Fibroblast of skin of abdomen (primary cell): ENCODE measurements at places on chromosomes 13 and 19.

DNA sequence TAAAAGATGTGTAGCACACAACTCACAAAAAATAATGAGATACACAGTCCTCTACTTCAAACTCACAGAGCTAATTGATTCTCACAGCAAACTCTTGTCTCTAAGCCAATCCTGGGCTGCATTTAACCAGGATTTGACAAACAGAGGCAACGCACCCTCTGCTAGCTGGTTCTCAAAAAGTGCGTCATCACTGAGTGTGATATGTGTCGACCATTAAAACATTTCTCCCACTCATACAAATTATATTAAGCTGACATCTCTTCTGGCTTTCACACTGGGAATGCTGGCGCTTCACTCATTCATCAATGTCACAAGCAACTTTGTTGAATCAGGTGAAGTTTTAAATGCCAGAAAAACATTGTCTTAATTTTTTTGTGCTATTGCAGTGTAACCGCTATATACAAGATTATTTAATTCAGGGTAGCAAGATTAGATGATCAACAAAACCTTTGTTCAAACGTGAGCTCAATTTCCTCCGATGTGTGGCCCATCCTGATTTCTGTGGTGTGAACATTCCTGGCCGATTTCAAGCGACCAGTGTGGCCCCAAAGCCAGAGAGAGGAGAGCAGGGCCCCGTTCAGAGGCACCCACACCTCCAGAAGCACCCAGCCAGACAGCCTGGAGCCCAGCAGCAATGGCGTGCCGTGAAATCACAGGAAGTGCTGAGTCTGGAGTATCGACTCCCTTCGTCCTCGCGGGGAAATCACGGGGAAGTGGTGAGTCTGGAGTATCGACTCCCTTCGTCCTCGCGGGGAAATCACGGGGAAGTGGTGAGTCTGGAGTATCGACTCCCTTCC is 49.4 kb downstream of the RASA3 start:
- no peak for DNase-seq

DNA sequence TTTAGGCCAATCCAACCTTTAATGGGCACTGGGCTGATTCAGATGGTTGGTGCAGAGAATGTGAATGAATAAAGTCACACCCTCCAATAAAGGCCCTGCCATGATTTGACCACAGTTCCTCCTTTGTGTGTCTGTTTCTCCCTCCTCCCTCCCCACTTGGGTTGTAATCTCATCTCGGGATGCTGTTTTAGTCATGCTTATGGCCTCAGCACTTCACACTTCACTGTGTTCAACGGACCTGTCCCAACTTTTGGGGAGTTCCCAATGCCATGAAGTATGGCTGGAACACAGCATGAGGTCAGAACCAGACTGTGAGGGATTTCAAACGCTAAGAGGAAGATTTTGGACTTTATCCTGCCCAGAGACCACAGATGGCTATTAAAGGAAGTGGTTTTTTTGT is 5.6 kb upstream of the RAB8A start:
- DNase-seq = no peak

- DNase-seq = no peak
These were observed 182.4 kb upstream of the UFM1 start for GRCh38 chr13:38167164-38167822.

DNA sequence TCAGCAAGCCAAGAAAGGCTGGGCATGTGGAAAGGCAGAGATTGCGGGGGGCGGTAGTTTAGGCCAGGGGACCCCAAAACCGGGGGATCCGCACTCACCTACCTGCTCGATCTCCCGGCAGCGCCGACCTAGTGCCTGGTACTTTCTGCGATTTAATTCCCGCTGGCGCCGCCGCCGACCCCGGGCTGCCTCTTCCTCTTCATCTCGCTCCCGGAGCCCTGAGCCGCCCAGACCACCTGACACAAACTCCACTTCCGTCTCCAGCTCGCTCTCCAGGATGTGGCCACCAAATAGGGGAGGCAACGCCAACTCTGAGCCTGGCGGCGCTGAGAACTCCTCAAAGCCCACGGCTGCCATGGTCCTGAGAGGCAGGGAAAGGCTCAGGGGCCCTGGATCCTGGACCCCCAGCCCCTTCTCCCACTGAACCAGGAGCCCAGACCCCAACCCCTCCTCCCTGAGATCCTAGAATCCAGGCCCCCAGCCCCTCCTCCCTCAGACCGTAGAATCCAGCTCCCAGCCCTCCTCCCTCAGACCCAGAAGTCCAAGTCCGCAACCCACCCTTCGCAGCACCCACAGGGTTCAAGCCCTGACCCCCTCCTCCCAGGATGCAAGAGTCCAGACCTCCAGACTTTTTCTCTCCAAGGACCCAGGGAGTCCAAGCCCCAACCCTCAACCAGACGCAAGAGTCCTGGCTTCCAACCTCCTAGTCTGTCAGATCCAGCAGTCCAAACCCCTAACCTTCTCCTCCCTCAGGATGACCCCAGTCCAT is 933 bp downstream of the TFPT start:
- DNase-seq = no peak

- no peak for DNase-seq
These were observed 3.4 kb upstream of the DPF1 start for GRCh38 chr19:38227287-38228004.

GRCh38 chr19:35295792-35296462 is 4.0 kb downstream of the MAG start:
- DNase-seq = no peak

DNA sequence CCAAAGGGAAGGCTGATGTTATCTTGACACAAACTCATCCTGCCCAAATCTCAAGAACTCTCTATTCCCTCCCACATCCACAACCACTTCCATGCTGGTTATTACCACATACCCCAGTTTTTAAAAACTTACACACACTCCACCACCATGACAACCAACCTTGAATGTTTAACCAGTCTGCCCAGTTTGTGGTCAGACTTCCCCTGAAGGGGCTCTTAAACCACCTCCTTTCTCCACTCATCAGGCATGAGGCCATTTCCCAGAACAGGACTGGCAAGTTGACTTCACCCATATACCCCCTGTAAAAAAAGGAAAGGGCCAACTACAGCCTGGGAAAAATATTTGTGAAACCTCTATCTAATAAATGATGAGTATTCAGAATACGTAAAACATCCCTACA is 12.4 kb upstream of the ZSCAN4 start:
- no peak for DNase-seq

GRCh38 chr13:29664591-29664990 is 69.1 kb upstream of the SLC7A1 start:
- no peak for DNase-seq

- no peak for DNase-seq
These were observed 4.6 kb downstream of the ICAM5 start for GRCh38 chr19:10294368-10294697.

- no peak for DNase-seq
These were observed 7.0 kb downstream of the DPF1 start for GRCh38 chr19:38216785-38217641.

- peak; percentile 30 for DNase-seq
These were observed 17.2 kb upstream of the CFAP97D2 start for GRCh38 chr13:114161644-114162532.

DNA sequence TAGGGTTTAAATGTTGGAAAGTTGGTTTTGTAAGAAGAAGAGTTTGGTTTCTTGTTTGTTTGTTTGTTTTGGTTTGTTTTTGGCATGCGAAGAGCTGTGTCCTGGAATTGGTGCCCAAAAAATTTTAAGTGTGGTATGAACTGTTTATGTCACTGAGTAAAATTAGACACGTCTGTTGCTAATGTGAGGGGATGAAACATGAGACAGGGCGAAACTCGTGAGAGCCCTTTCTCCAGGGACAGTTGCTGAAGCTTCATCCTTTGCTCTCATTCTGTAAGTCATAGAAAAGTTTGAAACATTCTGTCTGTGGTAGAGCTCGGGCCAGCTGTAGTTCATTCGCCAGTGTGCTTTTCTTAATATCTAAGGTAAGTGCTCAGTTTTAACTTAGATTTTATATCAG is at the start of gene SGCG:
SGCG (plus strand) TSS at position 269 of the 400 bp plus-strand sequence. CDS start 22,716 bp downstream, outside the sequence.
- peak; percentile 9 for DNase-seq

GRCh38 chr13:91056746-91057145 is 290.7 kb upstream of the MIR17HG start:
- no peak for DNase-seq

GRCh38 chr13:59835569-59835968 is 328.2 kb downstream of the DIAPH3 start:
- DNase-seq = no peak

DNA sequence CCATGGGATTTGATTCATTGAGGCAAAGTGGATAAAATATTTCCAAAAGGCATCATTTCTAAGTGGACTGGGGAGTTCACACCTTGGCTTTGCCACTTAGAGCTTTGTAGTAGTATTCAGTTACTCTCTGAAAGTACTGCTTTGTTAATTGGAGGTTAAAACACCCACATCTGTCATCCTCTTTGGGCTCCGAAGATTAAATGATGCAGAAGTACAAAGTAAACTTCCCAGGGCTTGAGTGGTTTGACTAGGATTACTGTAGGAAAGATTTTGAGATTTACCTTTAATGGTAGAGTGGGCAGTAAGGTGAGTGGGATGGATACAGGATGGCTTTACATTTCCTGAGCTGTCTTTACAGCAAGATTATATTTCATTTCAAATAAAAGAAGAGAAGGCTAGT is 42.4 kb downstream of the WASF3 start:
- DNase-seq = no peak

- DNase-seq = peak; percentile 59
These were observed 2.0 kb downstream of the SPART start for GRCh38 chr13:36344173-36344572.
